ENCODE measurements at places on chromosomes 13 and 19. TPM values are rescaled to one million over a fixed set of nuclear protein-coding genes. Genes with fewer than 3 reads are reported as not detected.

DNA sequence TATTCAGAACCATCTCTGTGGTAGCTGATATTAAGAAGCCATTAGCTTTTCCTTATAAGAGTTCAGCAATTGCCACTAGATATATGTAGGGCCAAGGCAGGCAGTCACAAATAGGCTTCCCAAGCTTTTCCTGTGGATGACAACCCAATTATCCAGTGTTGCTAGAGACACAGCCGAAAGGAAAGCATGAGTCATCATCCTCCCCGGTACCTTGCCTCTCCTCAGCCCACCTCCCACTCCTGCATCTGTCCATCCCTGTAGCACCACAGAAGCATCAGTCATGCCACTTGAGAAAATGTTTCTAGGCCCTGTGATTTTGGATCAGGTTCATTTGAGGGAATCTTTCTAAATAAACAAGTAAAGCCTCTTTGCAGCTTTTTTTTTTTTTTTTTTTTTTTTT, 204.3 kb downstream of the DNAJC15 start:
- DNase-seq: no peak
- peaks cover 3% of the 10 kb centered on the region for H3K4me1 ChIP-seq
- H3K4me3 ChIP-seq: no peak overlapping the region

- H3K4me1 ChIP-seq: peaks cover 24% of the 10 kb centered on the region
- no peak overlapping the region for H3K4me3 ChIP-seq
- no peaks in the 10 kb centered on the region for H3K27me3 ChIP-seq
- peak overlapping the region; percentile 67 for H3K27ac ChIP-seq
- H3K36me3 ChIP-seq: peaks cover 2% of the 10 kb centered on the region
Measured at GRCh38 chr19:49403404-49404187, 15.5 kb downstream of the KASH5 start.

ANGPTL4 gene
- not detected for total RNA-seq

CYP2A7 gene
- not detected for total RNA-seq
